ENCODE measurements at places on chromosomes 2 and 18. TPM values are rescaled to one million over a fixed set of nuclear protein-coding genes. Genes with fewer than 3 reads are reported as not detected.

Gene MBD1
- 65.1 TPM for total RNA-seq

Gene POTEJ
- not detected for total RNA-seq

Gene RFTN2
- total RNA-seq = 27.2 TPM

- H3K36me3 ChIP-seq = no peaks in the 10 kb centered on the region
- H3K27ac ChIP-seq = no peak overlapping the region
- H3K27me3 ChIP-seq = no peaks in the 10 kb centered on the region
- no peak for DNase-seq
- no peaks in the 10 kb centered on the region for H3K4me1 ChIP-seq
Measured at GRCh38 chr2:67614454-67614853, 217.3 kb downstream of the ETAA1 start.
